ENCODE measurements at places on chromosomes 7 and 10. TPM values are rescaled to one million over a fixed set of nuclear protein-coding genes. Genes with fewer than 3 reads are reported as not detected.

GRCh38 chr10:4270116-4270515 lies 485.1 kb upstream of the KLF6 start:
- H3K4me1 ChIP-seq: peaks cover 28% of the 10 kb centered on the region
- no peak overlapping the region for H3K4me3 ChIP-seq
- no peaks in the 10 kb centered on the region for H3K36me3 ChIP-seq
- no peaks in the 10 kb centered on the region for H3K27me3 ChIP-seq
- no peak for DNase-seq

OPN4 gene
- not detected for total RNA-seq

PPP1R17 gene
- not detected for total RNA-seq

MGMT gene
- 28.8 TPM for total RNA-seq

- peaks cover 33% of the 10 kb centered on the region for H3K4me1 ChIP-seq
- DNase-seq: no peak
- H3K4me3 ChIP-seq: no peak overlapping the region
- no peaks in the 10 kb centered on the region for H3K36me3 ChIP-seq
Observed at GRCh38 chr10:31358688-31359330, 39.8 kb downstream of the ZEB1 start.

DNA sequence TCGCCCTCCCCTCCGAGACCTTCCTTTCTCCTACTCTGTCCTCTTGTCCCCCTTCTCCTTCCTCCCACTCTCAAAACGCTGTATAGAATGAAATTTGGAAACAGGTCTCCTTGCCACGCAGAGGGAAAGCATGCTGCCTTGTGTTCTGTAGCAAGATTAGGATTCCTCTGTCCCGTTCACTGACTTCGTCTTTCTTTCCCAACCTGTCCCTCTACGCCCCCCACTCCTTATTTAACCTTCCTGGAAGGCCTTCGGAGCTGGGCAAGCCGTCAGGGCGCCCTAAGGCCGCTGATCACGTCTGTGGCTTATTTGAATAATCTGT lies 1.3 kb downstream of the HOXA9 start:
- no peak overlapping the region for H3K4me3 ChIP-seq
- H3K27me3 ChIP-seq: peaks cover 99% of the 10 kb centered on the region
- DNase-seq: no peak
- H3K36me3 ChIP-seq: no peaks in the 10 kb centered on the region
- no peak overlapping the region for H3K27ac ChIP-seq

TMEM139 gene
- not detected for total RNA-seq

- H3K27ac ChIP-seq: no peak overlapping the region
- no peak overlapping the region for H3K4me3 ChIP-seq
- H3K36me3 ChIP-seq: no peaks in the 10 kb centered on the region
- no peaks in the 10 kb centered on the region for H3K4me1 ChIP-seq
- DNase-seq: no peak
Observed at GRCh38 chr7:77253151-77253550, 53.5 kb upstream of the FGL2 start.

DNA sequence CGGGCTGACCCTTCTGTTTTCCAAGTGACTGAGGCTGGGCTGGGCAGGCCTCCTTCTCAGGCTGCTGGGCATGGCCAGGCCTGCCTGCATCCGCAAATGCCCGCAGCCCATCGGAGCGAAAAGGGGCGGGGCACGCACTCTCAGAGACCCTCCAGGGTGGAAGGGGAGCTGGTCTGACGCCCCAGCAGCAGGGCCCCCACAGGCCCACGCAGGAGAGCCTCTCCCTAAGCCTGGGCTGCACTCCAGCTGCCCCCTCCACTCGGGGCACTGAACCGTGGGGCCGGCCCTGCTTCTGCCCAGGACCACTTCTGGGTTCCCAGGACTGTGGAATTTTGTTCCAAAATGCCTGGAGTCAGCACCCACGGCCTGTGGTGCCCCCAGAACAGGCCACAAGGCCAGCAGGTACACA lies 9.3 kb downstream of the ADAP1 start:
- DNase-seq: no peak
- no peaks in the 10 kb centered on the region for H3K27me3 ChIP-seq
- peak overlapping the region; percentile 2 for H3K4me3 ChIP-seq
- H3K4me1 ChIP-seq: peaks cover 14% of the 10 kb centered on the region

ASIC3 gene
- total RNA-seq: 0.95 TPM

- H3K27me3 ChIP-seq: no peaks in the 10 kb centered on the region
- no peaks in the 10 kb centered on the region for H3K36me3 ChIP-seq
- no peak overlapping the region for H3K27ac ChIP-seq
- H3K4me1 ChIP-seq: no peaks in the 10 kb centered on the region
- no peak for DNase-seq
Observed at GRCh38 chr7:2965301-2965700, 78.4 kb downstream of the CARD11 start.

DNA sequence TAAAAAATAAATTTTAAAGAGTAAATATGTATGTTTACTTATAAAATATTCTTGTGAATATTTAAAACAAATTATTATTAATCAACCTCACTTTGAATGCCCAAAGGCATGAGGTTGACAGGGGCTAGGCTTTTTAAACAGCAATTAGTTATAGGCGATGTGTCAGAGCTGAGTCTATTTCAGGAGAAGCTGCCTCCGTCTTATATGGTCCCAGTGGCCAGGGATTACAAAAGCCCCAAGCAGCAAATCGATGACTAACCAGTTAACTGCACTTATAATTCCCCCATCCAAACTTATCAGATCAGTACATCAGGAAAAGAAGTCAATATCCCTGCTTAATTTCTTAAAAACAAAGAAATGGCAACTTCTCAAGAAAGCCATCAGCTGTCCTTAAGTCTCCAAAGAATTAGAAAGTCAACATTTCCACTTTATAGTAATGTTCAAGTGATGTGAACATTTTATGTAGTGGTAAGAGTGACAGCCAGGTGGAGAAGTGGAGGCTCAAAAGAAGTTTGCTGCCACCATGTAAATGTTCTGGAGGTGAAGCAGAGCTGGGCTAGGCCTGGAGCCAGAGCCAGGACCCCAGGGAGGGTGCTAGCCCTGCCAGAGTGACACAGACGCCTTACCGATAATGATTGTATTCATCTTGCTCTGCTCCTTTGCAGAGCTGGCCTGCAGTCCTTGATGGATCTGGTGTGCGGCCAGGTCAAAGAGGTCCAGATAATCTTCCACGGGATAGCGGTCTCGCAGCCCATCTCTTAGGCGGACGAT lies 51.5 kb downstream of the CHST15 start:
- H3K4me3 ChIP-seq: no peak overlapping the region
- H3K27me3 ChIP-seq: no peaks in the 10 kb centered on the region
- no peaks in the 10 kb centered on the region for H3K36me3 ChIP-seq
- no peak for DNase-seq
- no peak overlapping the region for H3K27ac ChIP-seq
- H3K4me1 ChIP-seq: peaks cover 30% of the 10 kb centered on the region

DNA sequence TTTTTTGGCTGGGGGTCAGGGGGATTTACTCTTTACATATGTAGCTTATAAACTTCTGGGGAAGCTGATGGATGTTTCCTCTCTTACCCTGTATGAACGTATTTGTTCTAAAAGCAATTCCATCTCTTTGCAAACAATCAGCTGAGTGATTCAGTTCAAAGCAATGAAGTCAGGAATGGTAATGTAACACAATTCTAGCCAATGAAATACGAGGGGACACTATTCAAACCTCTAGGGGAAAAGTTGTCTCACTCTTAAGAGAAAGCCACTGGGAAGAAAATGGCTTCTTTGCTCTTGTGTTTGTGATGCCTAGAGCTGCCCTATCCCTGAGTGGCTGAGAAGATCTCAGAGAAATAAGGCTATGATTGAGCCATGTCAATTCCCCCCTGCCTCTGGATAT lies 134.8 kb upstream of the SEMA3C start:
- no peak for DNase-seq
- H3K4me3 ChIP-seq: no peak overlapping the region
- H3K4me1 ChIP-seq: no peaks in the 10 kb centered on the region
- no peaks in the 10 kb centered on the region for H3K27me3 ChIP-seq

GRCh38 chr7:142925413-142925812 lies 8.1 kb downstream of the TRPV5 start:
- H3K4me3 ChIP-seq: no peak overlapping the region
- no peaks in the 10 kb centered on the region for H3K4me1 ChIP-seq
- DNase-seq: no peak
- H3K36me3 ChIP-seq: no peaks in the 10 kb centered on the region
- H3K27me3 ChIP-seq: no peaks in the 10 kb centered on the region

DNA sequence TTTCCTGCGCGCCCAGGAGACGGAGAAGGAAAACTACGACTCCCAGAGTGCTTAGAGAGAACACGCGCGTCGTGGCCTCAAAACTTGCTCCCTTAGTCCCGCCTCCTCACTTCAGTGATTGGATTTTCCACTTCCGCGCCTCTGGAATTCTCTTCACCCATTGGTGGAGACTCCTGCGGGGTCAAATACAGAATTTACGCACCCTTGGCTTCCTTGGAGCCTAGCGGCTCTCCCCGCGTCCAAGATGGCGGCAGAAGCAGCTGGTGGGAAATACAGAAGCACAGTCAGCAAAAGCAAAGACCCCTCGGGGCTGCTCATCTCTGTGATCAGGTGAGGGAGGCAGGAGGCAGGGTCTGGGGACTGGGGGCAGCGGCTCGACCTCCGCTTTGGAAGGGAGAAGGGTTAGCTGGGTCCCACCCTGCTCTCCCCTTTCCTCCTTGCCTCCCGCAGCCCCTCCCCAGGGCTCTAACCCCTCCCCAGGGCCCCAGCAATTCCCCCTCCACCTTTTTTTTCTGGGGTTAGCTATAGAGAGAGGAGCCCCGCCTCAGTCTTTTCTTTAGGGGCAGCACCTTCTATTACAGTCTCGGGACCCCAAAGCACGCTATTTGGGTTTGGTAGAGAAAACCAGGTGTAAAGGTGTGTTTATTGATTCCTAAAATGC lies at the start of gene EXOC4:
Gene EXOC4 (plus strand): TSS at position 221 of the 661 bp plus-strand sequence.
- H3K4me3 ChIP-seq: peak within 1 kb of the TSS; percentile 88
- H3K4me1 ChIP-seq: no peaks in the 10 kb centered on the region
- peak; percentile 64 for DNase-seq

- H3K4me1 ChIP-seq: no peaks in the 10 kb centered on the region
- no peaks in the 10 kb centered on the region for H3K36me3 ChIP-seq
- H3K27me3 ChIP-seq: no peaks in the 10 kb centered on the region
- no peak for DNase-seq
Observed at GRCh38 chr10:96678725-96679124, 41.6 kb downstream of the PIK3AP1 start.

- no peak for DNase-seq
- no peak overlapping the region for H3K4me3 ChIP-seq
- H3K4me1 ChIP-seq: no peaks in the 10 kb centered on the region
- H3K27me3 ChIP-seq: no peaks in the 10 kb centered on the region
- H3K27ac ChIP-seq: no peak overlapping the region
Observed at GRCh38 chr7:120645966-120646365, 212.0 kb downstream of the TSPAN12 start.

DNA sequence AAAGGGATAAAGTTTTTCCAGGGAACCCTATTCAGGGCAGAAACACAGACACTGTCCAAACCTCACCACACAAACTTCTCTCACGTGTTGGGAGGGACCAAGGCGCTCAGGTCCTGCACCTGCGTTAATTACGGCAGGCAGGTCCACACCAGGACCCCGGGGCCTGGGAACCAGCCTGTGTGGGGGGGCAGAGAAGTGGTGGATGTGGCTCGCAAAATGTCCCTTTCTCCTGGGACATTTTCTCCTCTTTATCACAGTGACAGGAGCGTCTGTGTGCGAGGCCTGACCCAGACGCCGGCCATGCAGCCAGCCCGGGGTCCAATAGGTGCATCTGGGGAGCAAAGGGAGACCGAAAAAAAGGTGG lies 73.4 kb upstream of the ZNF722 start:
- H3K4me3 ChIP-seq: peak overlapping the region; percentile 73
- H3K27ac ChIP-seq: no peak overlapping the region
- H3K36me3 ChIP-seq: no peaks in the 10 kb centered on the region
- no peaks in the 10 kb centered on the region for H3K4me1 ChIP-seq
- DNase-seq: no peak
- no peaks in the 10 kb centered on the region for H3K27me3 ChIP-seq

FBXO24 gene
- not detected for total RNA-seq

- H3K4me3 ChIP-seq: no peak overlapping the region
- H3K27me3 ChIP-seq: no peaks in the 10 kb centered on the region
- no peak for DNase-seq
- no peak overlapping the region for H3K27ac ChIP-seq
- H3K36me3 ChIP-seq: no peaks in the 10 kb centered on the region
- no peaks in the 10 kb centered on the region for H3K4me1 ChIP-seq
Observed at GRCh38 chr7:15330943-15331342, 230.9 kb downstream of the AGMO start.

DNA sequence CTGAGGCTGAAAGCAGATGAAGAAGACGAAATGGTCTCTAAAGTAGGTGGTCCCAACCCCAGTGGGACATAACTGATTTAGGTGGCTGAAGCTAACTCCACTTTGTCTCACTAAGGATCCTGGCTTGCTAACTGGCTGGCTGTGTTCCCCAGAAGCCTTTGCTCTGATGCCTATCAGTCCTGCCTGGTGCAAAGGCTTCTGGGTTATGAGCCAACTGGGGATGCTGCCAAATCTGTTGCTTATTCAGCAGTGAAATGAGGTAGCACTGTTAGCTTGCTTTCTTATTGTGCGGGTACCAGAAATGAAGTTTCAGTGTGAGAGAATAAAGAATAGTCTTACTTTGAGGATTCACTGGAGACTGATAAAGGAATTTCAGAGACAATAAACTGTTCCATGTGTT lies 18.1 kb downstream of the PRKG1 start:
- no peaks in the 10 kb centered on the region for H3K27me3 ChIP-seq
- no peak overlapping the region for H3K27ac ChIP-seq
- no peaks in the 10 kb centered on the region for H3K4me1 ChIP-seq

DGKB gene
- total RNA-seq: 0.23 TPM

GRCh38 chr10:125147971-125148439 lies 12.4 kb downstream of the CTBP2 start:
- peak overlapping the region; percentile 99 for H3K27ac ChIP-seq
- peaks cover 71% of the 10 kb centered on the region for H3K4me1 ChIP-seq
- no peaks in the 10 kb centered on the region for H3K36me3 ChIP-seq
- no peak for DNase-seq
- H3K4me3 ChIP-seq: no peak overlapping the region
- H3K27me3 ChIP-seq: no peaks in the 10 kb centered on the region

DGKI gene
- total RNA-seq: not detected

Data from esophagus squamous epithelium (tissue), 5 donors.